CD4-positive, alpha-beta T cell treated with Interleukin-6 at 100 ng/mL for 8 hours (primary cell): ENCODE measurements at places on chromosomes 2 and 18.

GRCh38 chr18:499776-500631, 497 bp downstream of the COLEC12 start:
- DNase-seq = no peak

DNA sequence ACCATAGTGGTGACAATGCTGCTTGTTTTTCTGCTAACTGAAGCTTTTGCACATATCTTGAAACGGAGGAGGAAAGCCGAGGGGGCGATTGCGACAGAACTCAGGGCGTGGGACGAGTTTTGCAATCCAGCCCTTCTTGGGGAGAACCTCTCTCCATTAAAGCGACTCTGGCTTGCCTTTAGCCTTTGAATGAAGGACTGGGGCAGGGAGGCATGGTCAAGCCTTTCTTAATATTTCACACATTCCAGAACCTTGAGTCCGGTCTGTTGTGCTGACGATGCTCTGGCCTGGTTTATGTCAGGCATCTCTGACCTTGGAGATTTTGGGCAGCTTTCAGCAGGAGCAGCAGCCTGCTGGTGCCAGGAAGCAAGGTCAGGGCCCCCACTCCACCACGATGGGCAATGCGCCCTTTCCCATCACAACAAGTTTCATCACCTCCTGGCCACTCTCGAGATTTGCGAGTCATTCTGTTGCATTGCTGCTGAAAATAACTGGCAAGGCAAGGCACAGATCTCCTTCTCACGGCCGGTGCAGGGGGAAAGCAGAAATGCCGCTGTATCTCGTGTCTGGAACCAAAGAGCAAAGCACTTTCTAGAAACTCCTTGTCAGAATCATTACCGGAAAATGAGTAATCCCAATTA, 10.8 kb downstream of the EMILIN2 start:
- DNase-seq = no peak

- no peak for DNase-seq
These were observed 96.7 kb upstream of the COL5A2 start for GRCh38 chr2:189276277-189276676.

- DNase-seq = no peak
These were observed 99.0 kb upstream of the SMAD2 start for GRCh38 chr18:48029296-48029986.

DNA sequence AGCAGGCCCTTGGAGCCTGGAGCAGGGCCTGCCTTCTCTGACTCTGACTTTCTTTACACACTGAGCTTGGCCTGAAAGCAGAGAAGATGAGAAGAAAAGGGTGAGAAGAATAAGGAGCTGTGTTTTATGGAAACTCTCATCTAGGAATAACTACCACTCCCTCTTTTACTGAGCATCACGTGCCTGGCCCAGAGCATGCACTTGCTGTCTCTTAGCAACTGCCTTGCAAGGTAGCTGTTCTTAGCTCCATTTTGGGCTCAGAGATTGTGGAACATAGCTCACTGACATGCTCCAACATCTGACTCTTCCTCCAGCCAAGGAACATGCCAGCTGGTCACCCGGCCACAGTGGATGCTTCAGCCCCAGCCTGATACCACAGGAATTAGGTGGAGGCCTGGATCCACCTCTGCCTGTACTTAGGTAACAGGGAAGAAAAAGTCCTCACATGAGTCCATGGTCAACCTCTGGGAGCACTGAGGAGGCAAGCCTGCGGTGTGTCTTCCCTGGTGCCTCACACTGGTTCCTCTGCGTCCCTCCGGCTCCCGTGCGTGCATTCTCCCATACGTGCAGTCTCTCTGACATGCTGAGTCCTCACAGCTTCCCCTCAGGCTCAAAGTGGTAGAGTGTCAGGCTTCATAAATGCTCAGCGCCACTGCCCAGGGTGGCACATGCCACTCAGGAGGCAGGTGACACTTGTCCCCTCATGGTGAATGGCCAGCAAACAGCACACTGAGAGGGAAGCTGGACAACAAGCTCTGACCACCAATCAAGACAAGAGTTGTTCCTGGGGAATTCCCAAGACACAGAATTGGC, 35.7 kb downstream of the AMER3 start:
- no peak for DNase-seq

- no peak for DNase-seq
These were observed 51.3 kb downstream of the LIPG start for GRCh38 chr18:49613141-49613640.

GRCh38 chr2:15554525-15555218, 6.5 kb downstream of the NBAS start:
- DNase-seq = no peak

DNA sequence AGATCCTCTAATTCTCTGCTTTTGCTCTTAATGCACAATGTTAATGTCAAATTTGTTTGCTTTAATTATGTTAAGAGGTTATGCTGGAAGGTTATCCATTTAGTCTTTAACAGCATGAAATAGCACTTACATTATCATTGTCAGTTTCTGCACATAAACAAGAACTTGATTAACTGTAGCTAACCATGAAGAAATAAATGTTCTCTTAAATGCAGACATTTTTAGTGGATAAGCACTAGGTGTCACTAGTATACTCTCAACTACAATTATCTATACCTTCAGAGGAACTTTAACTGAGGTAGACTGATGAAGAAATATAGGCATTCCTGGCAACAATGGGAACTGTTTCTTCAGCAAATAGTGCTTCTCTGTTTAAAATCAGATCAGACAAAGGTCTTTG, 178.8 kb upstream of the CHST9 start:
- DNase-seq = no peak

DNA sequence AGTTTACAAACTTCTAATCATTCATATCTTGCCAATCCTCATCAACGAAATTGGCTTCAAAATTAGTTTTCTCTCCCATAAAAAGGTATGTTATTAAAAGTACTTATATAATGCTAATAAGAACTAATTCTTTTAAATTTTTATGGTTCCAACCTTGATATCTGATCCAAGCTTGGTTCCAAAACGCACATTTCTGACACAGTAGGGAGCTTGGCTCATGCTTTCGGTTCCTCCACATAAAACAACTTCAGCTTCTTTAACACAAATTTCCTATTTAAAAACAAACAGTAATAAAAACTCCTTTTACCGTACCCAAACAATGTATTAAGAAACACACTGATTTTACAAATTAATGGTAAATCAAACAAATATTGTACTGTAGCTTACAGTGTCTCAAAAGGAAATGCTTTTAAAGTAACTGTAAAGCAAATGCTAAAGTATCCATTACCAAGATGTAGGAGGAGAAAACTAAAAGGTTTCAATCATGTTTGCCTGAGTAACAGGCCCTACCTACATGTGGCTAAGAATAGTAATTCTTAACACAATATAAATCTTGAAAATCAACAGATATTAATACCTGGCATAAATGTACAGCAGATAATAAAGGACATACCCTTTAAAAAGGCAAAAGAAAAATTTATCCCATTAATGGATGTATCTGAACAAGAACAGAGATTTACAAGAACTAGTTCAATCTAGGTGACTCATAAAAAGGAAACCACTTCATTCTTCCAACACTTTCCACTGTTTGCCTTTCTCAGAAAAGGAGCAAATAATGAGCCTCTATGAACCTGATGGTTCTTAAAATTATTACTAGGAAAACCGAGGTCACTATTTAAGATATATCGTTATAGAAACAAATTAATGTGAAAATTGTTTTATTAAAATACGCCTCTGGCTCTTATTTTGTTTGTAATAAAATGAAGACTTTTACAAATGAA, 17.5 kb downstream of the ACAA2 start:
- no peak for DNase-seq

GRCh38 chr2:208066016-208066415, 40.7 kb upstream of the PLEKHM3 start:
- DNase-seq = no peak

- DNase-seq = no peak
These were observed 52.6 kb downstream of the PPP4R1 start for GRCh38 chr18:9561759-9562158.

GRCh38 chr18:32937066-32937465, 164.2 kb upstream of the KLHL14 start:
- no peak for DNase-seq

DNA sequence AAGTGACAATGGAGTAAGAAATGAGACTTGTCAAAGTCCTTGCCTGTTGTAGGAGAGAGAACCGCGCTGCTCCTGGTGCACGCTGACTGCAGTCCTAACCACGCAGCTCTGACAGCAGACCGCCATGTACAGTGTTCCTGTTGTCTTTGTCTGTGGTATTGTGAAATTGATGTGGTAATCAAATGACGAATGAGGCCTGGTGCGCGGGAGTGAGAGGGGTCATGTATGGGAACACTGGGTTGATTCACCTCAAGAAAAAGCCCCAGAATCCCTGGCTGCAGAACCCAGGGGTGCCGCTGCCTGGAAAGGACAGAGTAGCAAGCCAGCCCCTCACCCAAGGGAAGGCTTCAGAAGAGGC, 64.0 kb downstream of the INPP4A start:
- DNase-seq = no peak

GRCh38 chr2:237726401-237726830, 72.2 kb upstream of the RBM44 start:
- no peak for DNase-seq

DNA sequence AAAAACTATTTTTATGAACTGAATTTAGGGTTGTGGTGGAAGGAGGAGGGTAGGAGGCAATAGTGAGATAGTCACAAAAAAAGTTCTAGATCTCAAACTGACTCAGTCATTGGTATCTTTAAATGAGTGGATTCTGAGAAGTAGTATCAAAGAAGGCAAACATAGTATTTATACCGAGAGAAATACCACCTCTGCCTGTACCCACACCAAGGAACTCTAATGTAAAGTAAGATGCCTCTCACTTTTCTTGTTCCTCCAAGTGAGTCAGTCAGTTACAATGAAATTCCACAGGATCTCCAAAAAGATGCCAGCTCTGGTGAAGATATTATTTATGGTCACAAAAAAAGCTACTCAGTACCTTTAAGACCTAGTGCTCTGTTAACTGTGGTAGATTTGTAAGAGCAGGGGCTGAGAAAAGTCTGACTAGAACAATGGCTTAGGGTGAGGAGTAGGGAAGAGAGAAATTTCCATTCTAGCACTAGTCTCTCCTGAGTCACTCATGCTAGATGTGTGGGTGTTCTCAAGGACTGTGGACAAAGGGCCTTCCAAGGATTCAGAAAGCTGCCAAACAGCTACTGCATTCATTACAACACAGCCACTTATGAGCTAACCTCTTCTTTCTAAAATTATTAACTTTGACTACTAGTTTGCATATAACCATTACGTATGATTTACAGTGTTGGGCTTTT, 36.3 kb downstream of the YWHAQ start:
- no peak for DNase-seq

GRCh38 chr18:77948567-77948966, 698.9 kb downstream of the GALR1 start:
- DNase-seq = no peak

- no peak for DNase-seq
These were observed 10.1 kb downstream of the ABI2 start for GRCh38 chr2:203338322-203338721.

GRCh38 chr2:133848111-133848649, 279.9 kb upstream of the NCKAP5 start:
- DNase-seq = no peak

DNA sequence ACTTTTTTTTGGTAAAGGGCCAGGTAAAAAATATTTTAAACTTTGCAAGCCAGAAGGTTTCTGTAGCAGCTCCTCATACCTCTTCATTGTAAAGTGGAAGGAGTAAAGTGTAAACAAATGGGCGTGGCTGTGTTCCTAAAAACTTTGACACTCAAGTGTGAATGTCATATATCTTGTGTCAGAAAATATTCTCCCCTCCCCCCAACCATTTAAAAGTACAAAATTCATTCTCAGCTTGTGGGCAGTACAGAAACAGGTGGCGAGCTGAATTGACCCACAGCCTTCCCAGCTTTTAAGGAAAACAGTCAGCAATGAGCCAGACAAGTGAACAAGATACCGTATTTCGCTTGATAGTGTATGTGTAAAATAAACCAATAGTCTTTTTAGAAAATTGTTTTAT, 4.0 kb downstream of the YPEL5 start:
- no peak for DNase-seq

GRCh38 chr2:232668805-232669444, 28.2 kb upstream of the GIGYF2 start:
- DNase-seq = no peak

DNA sequence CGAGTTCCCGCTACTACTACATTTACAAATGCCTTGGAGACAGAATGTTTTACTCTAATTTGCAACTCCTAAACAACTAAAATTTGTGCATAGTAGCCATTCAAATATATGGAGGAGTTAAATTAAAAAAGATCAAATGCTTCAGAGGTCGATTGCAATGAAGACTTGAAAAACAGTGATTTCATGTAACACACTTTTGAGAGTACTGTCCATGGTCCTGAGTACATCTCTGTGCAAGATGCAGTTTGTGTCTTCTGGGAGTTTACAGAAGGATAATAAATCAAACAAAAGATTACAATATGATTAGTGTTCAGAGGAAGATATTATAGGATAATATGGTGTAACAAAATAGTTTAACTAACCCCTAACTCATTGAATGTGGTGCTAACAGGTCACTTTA, 894.7 kb downstream of the TMEM182 start:
- DNase-seq = no peak

GRCh38 chr2:169018390-169018789, 12.7 kb downstream of the ABCB11 start:
- no peak for DNase-seq

GRCh38 chr2:234425639-234426603, 71.0 kb downstream of the ARL4C start:
- DNase-seq = peak; percentile 89

DNA sequence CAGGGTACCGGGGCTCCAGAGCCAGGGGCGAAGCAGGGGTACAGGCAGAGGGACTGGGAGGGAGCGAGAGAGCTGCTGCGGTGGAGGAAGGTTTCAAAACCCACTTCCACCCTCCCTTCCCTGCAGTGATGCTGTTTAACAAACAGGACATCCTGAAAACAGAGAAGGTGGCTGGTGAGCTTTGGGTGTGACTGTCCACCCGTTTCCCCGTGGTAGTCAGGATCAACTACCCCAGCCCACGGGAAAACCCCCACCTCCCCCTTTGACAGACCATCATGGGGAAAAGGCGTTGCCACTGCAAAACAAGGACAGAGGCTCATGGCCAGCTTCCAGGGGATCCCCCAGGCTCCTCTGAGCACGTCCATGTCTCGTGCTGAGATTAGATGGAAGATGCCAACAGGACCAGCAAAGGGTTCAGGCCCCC, 12.9 kb downstream of the TMEM185B start:
- DNase-seq = peak; percentile 16

DNA sequence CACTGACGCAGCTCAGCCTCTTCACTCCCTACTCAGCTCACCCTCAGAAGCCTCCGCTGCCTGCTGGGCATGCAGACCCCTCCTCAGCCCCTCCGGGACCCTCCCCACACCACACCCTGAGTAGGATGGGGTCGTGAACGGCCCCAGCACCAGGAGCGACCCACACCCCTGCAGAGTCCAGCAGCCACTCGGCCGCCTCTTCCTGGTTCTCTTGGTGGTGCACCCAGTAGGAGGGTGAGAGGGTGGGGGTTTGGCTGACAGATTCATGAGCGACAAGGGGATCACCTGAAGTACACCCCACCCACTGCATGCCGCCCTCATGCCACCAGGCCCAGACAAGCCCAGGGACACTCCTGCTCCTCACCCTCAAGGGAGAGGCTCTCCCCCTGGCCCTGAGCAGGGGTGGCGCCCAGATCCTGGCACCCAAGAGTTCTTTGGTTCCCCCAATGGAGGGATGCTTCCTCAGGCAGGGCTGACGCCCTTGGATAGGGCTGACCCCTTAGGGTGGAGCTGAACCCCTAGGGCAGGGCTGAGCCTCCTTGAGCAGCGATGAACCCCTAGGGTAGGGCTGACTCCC, 76.6 kb upstream of the GPC1 start:
- DNase-seq = no peak
